ENCODE measurements at places on chromosomes 2 and 18.

- no peak for DNase-seq
Measured at GRCh38 chr2:19299032-19299431, 59.4 kb downstream of the OSR1 start.

- no peak for DNase-seq
Measured at GRCh38 chr2:24222946-24223345, 48.1 kb downstream of the FAM228A start.

DNA sequence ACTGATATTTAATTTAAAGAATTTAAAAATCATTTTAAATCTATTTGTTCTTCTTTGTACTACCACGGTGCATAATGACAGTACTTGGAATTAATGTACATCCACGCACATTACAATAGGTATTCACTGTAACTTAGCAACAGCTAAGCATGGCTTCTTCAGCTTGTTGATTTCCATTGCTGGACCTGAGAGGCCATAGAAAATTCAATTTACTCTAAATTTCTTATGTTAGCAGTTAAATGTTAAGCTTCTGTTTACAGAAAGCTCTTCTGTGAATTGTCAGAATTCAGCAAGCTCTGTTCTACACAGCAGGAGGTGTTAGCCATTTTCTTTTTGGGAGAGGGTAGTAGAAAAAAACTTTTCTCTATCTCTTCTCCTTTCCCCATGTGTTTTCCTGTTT is 1149.3 kb upstream of the CDH2 start:
- no peak for DNase-seq

GRCh38 chr18:46696268-46696667 is 39.2 kb upstream of the LOXHD1 start:
- DNase-seq: no peak

DNA sequence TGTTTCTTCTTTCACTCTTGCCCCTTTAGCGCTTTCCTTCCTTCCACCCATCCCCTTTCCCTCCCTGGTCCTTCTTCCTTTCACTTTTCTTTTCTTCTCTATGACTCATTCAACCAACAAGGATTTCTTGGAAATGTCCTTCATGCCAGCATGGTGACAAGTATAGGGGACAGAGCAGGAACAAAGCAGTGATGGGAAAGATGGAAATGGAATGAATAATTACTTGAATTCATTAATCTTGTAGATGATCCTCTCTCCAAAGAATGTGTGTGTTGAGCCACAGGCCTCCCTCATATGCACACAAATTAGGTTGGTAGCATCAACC is 1.5 kb downstream of the VAMP5 start:
- DNase-seq: peak; percentile 85

DNA sequence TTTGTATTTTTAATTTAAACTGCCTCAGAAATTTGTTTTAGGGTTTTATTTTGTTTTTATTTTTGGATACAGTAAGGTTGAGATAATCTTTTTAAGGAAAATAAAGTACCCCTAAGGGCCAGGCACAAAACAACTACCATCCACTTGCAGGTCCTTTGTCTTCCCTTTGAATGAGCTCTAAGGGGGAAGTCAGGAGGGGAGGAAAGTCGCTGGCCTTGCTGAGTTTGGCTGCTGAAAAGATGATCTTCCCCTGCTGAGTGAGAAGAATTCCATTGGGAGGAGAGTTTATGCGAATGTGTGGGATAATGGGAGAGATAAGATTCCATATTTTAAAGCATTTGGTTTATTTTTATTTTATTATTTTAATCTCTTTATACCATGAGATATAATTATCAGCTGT is 100.7 kb downstream of the ARHGAP15 start:
- no peak for DNase-seq

DNA sequence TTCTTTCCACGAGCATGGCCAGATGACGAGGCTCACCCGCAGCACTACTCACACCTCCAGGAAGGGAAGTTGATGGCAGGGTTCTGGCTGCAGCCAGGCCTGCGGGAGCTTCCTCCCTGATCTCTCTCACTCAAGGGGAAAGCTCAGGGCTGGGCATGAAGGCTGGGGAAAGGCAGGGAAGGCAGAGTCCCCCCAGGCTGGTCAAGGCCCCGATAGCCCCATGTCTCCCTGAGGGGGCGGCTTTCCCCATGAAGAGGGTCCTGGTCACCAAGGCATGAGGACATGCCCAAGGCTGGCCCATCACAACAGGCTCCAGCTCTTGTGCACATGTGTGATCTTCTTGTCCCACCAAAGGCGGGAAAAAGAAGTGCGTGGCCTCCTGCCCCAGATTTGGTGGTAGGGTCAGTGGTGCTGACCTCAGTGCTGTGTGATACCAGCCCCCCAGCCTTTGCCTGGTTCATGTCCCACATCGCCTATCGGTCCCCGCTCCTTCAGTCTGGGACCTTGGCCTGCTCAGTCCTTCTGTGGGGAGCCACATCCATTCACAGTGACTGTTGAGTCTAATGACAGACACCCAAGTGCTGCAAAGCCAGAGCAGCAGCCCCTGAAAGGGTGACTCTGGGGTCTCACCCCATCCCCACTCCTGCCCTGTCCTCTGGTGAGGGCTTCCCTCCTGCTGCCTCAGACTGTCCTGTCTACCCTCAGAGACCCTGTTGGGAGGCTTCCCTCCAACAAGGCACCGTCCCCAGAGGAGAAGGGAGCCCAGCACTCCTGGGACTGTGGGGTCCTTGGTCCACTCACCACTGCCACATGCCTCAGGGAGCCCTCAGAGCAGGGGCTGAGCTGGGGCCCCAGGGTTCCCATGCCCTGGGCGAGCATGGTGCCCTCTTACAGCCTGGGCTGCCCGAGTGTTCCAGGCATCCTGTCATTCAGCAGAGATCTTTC is 49.8 kb upstream of the ALPP start:
- DNase-seq: no peak

DNA sequence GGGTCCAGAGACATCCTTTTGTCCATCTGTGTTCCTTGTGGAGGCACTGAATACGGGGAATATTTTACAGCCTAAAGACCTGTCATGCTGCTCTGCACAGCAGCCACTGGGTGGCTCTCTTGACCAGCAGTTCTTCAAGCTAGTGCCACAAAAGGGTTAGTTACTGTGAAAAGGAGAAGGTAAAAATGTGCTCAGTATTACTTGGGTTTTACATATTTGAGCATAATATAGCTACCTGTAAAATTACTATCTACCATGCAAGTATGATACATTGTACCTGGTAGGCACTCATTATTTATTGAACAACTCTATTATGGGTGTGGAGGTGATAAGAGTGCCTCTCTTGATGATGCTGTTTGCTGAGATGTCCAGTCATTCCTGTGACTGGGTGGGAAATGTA is 23.6 kb downstream of the FZD5 start:
- DNase-seq: peak; percentile 74

DNA sequence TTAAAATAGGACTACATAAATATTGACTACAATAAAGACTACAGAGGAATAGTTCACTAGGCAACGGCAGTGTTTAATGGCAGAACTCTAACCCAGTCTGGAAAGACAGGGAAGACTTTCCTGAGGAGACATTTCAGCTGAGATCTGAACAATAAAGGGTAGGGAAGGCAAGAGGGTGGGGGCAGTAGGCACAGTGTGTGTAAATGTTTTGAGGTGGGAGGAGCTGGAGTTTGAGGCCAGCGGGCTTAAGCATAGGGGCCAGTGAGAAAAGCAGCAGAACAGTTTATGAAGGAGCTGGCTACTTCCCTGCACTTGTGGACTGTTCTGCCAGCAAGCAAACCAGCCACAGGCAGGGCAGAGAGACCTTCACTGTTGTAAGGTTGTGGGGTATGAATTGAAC is 76.6 kb upstream of the UGP2 start:
- no peak for DNase-seq

- no peak for DNase-seq
Measured at GRCh38 chr2:138676619-138677021, 103.6 kb downstream of the NXPH2 start.

DNA sequence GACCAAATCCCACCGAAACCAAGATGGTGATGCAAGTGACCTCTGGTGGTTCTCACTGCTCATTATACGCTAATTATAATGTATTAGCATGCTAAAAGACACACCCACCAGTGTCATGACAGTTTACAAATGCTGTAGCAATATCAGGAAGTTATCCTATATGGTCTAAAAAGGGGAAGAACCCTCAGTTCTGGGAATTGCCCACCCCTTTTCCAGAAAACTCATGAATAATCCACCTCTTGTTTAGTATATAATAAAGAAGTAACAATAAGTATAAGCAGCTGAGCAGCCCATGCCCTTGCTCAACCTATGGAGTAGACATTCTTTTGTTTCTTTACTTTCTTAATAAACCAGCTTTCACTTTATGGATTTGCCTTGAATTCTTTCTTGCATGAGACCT is 31.0 kb upstream of the FMNL2 start:
- DNase-seq: no peak

DNA sequence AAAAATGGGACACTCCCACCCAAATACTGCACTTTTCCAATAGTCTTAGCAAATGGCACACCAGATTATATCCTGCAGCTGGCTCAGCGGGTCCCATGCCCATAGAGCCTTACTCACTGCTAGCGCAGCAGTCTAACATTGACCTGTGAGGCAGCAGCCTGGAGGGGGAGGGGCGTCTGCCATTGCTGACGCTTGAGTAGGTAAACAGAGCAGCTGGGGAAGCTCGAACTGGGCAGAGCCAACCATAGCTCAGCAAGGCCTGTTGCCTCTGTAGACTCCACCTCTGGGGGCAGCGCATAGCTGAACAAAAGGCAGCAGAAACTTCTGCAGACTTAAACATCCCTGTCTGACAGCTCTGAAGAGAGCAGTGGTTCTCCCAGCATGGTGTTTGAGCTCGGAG is 110.4 kb downstream of the CTIF start:
- no peak for DNase-seq

- no peak for DNase-seq
Measured at GRCh38 chr18:79971211-79971952, 6.9 kb downstream of the HSBP1L1 start.

GRCh38 chr2:101200676-101201075 is 49.5 kb upstream of the TBC1D8 start:
- peak; percentile 21 for DNase-seq

DNA sequence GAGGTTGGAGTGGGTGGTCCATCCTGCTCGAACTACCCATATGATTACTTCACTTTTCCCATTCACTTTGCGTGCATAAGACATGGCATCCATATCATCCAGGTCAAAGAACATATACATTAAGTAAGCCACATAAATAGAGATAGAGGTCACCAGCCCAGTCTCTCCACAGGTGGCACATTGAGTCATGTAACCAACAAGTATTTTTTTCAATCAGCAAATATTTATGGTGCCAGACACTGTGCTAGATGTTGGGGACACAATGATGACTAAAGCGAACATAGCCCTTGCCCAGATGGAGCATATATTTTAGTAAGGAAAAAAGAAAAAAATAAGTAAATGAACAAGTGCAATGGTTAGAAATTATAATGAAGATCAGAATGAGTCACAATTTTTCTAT is 83.6 kb upstream of the LCLAT1 start:
- DNase-seq: no peak

DNA sequence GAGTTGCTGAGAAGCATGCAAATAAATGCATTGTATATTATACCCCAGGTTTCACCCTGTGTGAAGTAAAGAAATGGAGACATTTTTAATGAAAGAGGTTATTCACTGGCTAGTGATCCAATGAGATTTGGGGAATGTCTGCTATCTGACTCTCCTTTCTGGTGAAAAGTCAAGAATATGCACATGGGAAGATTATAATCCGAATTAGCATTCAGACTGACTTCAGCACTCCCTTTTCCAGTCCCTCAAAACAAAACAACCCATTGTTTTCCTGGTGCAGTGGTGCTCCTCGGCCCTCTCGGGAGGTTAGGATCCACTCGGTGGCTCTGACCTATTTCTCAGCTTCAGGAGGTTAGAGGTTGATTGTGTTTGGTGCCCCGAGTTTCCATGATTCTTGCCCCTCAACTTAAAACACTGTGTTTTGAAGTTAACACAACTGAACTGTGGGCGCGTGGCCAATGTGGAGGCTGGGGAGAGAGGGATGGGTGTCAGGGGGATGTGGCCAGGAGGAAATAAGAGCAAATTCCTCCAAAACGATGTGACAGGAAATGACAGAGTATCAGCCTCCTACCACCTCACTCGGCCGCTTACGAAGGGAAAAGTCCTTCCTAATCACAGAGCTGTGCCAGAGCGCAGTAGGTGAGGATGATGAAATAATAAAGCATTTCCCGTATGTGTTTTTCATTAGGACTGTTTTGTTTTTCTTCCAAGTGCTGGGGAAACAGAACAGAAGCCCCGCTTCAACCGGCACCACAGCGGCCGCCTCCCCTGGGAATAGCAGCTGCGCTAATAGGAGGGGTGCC is 440.1 kb downstream of the MTX2 start:
- peak; percentile 61 for DNase-seq

GRCh38 chr2:60596411-60596810 is 43.0 kb upstream of the BCL11A start:
- no peak for DNase-seq

- DNase-seq: peak; percentile 51
Measured at GRCh38 chr2:172239944-172240590, 137.4 kb upstream of the DLX2 start.

DNA sequence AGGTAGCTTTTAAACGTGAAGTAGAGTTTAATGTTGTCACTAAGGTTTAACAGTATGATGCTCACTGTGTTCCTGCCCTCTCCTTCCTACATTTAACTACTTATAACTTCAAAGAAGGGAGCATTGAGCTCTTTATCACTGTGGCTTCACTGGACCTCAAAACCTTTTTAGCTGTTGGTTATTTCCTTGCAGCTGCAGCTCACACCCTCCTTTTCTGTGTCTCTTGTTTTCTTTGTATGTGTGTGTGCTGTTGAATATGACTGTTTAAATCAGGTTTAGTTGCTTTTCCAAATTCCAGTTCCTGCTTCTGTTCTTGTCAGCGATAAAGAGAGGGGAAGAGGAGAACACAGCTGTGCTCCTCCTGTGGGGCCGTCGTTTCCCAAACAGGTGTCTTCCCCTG is 208.0 kb downstream of the PTPRM start:
- no peak for DNase-seq

GRCh38 chr2:66041902-66042657 is 392.8 kb upstream of the MEIS1 start:
- no peak for DNase-seq

DNA sequence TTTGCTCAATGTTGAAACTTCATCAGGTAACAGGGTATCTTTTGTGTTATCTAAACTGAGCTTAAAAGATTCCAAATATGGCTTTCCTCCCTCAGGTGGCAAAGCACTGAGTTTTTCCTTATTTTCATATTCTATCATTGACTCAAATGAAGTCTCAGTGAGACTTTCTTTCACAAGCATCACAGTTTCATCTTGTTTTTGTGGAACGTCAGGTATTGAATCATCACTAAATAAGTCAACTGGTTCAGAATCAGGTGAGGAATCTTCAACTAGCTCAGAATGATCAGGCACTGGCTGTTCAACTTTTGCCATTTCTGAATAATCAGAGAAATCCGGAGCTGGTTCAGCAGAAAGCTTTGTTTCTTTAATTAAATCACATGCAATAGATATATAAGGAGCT is 24.6 kb downstream of the RTN4 start:
- no peak for DNase-seq
